Lower lobe of right lung (tissue), 2 donors: ENCODE measurements at places on chromosomes 7 and 10. TPM values are rescaled to one million over a fixed set of nuclear protein-coding genes. Genes with fewer than 3 reads are reported as not detected.

DNA sequence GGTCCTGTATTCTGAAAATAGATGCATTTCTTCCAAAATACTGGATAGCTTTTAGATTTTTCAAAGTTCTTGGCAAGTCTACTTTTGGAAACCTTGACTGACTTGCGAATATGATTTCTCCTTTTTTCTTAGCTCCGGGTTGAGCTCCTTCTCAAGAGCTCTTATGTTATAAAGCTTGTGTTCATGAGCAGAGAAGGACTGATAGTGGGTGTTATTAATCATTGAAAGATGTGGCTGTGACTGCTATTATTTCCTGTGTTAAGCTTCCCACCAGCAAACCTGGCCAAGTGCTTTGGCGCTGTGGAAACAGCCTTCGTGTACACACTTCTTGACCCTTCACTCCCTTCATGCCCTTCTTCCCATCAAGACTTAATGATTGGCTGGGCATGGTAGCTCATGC lies 98.2 kb downstream of the KIAA1217 start:
- DNase-seq = no peak

Gene TNKS2
- total RNA-seq = 42.8 TPM

Gene AGAP5
- 9.1 TPM for total RNA-seq

GRCh38 chr10:1202343-1202742 lies 146.2 kb downstream of the WDR37 start:
- DNase-seq = no peak

- DNase-seq = no peak
Measured at GRCh38 chr10:51301644-51302043, 227.4 kb downstream of the PRKG1 start.

- no peak for DNase-seq
Measured at GRCh38 chr7:151086802-151087244, 548 bp downstream of the AGAP3 start.

DNA sequence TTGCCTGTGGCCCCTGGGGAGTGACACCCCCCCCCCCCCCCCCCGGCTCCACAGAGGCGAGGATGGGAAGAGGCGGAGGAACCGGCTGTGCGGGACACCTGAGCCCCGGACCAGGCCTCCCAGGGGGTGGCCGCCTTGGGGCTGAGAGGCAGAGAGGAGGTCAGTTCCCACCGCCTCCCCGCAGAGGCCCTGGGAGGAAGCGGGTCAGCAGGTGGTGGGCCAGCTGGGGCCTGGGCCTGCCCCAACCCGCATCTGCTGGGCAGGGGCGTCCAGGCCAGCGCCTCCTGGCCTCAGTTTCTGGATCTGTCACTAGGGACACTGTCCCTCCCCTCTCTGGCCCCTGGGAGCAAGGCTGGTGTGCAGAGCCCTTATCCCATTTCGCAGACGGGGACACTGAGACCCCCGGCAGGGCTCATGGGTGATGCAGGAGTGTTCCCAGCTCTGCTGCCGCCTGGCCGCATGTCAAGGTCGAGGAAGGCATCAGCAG lies 14.6 kb upstream of the LFNG start:
- no peak for DNase-seq

GRCh38 chr10:79947787-79948424 lies 999 bp downstream of the SFTPD start:
- DNase-seq = no peak

- no peak for DNase-seq
Measured at GRCh38 chr7:4235596-4235995, 446.5 kb upstream of the FOXK1 start.

Gene AHCYL2
- 91.0 TPM for total RNA-seq

Gene CALHM1
- 0.15 TPM for total RNA-seq

Gene KIAA1549
- 5.3 TPM for total RNA-seq

Gene COBL
- 27.9 TPM for total RNA-seq

Gene SPOCK2
- total RNA-seq = 108 TPM

- DNase-seq = no peak
Measured at GRCh38 chr7:77685233-77685632, 11.0 kb upstream of the RSBN1L start.

Gene ERVW-1
- not detected for total RNA-seq

DNA sequence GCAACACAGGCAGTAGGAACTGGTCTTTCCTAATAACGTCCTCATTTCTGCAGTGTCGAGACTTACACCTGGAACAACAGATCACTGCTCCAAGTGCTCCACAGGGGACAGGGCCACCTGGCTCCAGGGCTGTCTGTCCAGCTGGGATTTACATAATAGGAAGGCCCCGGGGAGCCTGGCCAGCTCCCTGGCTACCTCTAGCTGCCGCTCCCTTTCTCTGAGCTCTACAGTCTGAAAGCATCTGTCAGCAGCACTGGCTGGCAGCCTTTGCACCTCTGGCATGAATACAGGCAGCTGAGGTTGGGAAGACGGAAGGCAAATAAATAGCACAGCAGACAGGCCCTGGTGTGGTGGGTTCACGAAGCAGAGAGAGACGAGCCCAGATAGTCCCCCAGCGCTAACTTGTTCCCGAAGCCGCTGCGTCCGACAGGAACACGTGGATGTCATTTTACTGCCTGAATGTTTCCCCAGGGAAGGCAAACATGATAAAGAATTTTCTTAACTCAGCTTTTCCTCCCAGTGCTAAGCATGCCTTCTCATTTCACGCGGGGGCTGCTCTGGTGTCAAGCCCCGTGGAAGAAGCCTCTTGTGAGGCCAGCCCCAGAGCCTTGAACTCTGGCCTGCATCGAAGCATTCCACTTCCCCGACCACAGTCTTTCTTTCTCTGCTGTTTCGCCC lies 105.4 kb downstream of the ITIH5 start:
- peak; percentile 44 for DNase-seq

- no peak for DNase-seq
Measured at GRCh38 chr10:80320377-80320776, 30.9 kb upstream of the MAT1A start.

DNA sequence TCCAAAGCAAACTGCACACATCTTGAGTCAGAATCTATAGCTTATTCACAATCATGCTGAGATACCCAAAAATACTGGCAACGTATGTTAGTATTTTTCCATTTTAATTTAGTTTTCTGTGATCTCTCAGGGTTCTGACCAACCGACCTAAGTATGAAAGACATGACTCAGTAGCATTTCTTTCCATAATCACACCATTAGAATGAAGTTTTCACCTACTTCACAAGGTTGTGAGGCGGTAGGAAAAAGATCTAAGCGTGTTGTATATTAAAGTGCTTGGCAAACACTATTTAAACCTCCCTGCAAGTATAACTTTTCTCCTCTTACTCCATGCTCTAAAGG lies 49.1 kb downstream of the PLCE1 start:
- DNase-seq = no peak

GRCh38 chr7:117863618-117864017 lies 9.6 kb downstream of the CTTNBP2 start:
- no peak for DNase-seq

Gene PLEKHS1
- 7.0 TPM for total RNA-seq

DNA sequence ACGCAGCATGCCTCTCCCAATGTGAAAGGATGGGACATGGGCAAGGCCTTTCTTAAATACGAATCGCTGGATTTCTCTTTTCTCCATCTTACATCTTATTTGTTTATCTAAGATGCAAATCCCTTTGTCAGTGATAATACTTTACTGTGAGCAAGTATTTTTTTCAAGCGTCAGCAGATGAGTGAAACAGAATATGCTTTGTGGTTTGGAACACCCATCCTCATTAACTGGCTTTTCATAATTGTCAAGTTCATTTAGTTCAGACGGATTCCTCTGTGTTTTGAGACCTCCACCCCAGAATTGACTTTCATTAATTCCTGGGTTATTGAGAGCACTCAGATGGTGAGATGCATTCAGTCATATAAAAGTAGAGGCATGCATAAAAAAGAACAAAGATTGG lies 149.8 kb downstream of the NSUN6 start:
- no peak for DNase-seq

DNA sequence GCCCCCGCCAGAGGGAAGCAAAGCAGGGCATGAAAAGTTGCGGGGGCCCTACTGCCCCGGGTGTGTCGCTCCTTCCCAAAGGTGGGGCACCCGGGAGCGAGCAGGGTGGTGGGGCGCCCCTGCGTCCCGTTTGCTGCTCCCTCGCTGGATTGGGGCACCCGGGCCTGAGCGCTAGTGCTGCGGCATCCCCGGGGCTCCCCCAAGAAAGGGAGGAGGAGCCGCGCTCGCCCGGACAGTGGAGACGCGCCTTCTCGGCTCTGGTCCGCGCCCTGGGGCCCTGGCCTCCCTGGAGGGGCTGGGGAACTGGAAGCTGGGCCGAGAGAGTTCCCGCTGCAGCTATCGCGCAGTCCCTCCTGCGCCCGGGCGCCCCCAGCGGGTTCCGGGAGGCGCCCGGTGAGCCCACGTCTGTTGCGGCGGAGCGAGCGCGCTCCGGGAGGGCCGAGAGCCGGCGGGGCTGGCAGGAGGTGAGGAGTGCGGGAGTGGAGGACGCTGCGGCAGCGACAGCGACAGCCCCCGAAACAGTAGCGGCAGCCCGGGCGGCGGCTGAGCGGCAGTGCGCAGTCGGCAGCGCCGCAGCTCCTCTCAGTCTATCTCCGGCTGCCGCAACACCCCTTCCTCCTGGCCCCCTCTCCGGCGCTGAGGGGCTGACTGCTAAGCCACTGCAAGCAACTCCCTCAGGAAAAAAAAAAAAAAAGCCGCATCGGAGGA lies 504 bp upstream of the BMPER start:
- DNase-seq = peak; percentile 44

Gene NRCAM
- 2.6 TPM for total RNA-seq

- no peak for DNase-seq
Measured at GRCh38 chr7:77244222-77244934, 44.8 kb upstream of the FGL2 start.

Gene ZNF786
- 5.4 TPM for total RNA-seq

- DNase-seq = no peak
Measured at GRCh38 chr10:109218207-109218606, 705.1 kb downstream of the XPNPEP1 start.

- DNase-seq = no peak
Measured at GRCh38 chr7:30549931-30550493, 44.7 kb upstream of the GARS1 start.
